ENCODE measurements at places on chromosomes 2 and 18. TPM values are rescaled to one million over a fixed set of nuclear protein-coding genes. Genes with fewer than 3 reads are reported as not detected.

DNA sequence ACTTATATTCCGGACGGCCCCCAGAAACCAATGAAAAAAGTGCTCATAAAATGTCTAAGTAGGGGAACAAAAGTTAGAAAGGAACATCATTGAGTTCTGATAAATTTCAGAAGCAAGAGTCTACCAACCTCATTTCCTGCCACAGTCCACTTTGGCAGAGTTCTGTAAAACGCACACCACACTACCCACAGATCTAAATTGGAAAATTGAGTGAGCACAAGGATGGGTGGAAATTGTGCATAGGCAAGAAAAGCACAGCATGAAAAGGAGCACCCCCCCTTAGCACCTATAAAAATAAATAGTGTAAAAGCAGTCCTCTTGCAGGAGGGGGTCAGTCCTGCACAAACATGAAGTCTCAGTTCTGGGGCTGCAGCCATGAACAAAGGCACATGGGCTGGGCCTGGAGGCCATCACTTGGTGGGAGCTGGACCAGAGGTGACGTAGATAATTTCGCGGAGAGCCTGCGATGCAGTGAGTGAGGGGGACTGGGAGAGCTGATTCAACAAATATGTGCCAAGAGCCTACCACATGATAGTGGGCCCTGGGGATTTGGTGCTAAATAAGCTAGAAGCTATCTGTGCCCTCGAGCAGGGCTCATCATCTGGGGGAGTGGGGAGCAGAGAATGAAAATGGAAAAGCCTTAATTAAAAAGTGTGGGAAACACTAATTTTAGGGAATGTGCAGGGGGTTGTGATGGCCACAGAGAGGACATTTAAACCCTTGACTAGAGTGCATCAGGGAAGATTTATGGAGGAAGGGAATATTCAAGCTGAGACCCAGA lies 48.9 kb upstream of the SPP2 start:
- DNase-seq, result no peak

DNA sequence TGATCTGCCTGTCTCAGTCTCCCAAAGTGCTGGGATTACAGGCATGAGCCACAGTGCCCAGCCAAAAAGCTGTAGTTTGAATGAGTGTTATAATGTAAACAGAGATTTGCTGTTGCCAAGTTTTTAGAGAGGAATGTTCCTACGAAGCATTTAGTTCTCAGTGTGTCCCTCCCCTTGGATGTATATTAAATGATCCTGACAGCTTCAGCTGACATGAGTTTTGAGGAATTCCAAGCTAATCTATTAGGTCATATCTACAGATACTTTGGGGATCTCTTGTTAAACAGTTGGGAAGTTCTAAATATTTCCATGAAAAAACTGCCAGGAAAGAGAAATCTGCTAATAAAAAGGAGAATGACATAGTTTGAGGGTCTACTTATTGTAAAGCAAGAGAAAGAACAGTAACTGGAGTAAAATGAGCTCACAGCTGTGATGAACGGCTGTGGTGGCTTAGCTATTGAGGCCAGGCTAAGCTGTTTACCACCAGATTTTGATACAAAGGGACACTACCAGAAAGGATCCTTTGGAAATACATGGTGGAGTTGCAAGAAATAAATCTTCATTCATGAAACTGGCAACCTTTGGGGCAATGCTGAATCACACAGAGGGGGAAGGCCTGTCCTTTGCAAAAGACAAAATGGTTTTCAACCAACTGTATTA lies 2.6 kb upstream of the STON1 start:
- DNase-seq, result no peak

DNA sequence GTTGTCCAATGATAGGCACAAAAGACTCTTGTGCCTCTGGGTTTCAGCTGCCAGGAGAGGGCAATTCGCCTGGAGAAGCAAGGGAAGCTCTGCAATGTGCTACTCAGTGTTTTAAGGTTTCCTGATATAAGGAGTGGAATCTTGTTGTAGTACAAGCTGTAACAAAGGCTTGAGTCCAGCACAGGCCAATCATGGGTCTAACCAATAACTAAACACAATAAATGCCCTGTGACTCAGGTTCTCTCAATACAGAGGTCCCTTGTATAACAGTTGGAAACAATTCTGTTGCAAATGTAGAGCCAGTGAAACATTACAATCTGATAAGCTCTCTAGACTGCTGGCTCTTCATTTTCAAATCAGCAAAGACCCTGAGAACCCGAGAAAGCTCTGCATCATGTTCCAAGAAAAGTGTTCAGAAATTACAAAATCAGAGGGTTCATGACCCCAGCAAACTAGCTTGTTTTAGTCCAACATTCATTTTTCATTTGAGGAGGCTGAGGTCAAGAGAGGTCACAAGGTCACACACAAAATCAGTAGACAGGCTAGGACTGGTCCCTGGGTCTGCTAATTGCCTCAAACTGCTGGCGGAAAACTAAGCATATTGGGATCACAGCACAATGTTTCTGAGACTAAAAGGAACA lies 59.0 kb upstream of the DNMT3A start:
- DNase-seq, result no peak

- DNase-seq, result no peak
These were observed 16.8 kb upstream of the NEUROD1 start for GRCh38 chr2:181697126-181697525.

DNA sequence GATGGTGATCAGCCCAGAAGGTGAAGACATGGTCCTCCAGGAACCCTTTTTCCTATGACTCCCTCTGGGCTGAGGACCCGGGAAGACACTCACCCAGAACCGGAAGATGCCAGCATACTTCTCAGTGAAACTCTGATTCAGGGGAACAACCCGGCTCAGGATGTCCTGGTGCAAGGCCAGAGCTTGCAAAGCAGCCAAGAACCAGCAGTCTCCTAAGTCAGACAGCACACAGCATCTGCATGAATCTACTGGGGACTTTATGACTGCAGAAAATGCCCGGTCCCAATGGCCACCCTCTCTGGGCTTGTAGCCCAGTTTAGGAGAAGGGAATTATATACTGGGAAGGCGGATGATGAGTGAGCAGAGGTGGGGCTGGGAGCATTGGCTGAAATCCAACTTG lies 15.3 kb downstream of the CAPN14 start:
- no peak for DNase-seq

The LRP2 gene
- not detected for total RNA-seq
